ELR (cell line): ENCODE measurements at places on chromosomes 1 and 21.

DNA sequence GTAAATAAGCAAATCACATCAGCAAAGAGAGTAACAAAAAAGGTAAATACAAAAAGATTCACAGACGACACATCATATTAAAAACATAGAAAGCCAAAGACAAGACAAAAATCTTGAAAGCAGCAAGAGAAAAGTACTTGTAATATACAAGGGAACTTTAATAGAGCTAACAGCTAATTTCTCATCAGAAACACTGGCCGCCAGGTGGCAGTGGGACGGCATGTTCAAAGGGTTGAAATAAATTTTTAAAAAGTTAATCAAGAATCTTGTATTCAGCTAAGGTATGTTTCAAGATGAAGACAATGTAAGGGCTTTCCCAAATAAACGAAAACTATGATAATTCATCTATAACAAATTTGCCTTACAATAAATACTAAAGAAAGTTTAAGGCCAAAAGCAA, 358.1 kb downstream of the LRRIQ3 start:
- DNase-seq: peak; percentile 29

DNA sequence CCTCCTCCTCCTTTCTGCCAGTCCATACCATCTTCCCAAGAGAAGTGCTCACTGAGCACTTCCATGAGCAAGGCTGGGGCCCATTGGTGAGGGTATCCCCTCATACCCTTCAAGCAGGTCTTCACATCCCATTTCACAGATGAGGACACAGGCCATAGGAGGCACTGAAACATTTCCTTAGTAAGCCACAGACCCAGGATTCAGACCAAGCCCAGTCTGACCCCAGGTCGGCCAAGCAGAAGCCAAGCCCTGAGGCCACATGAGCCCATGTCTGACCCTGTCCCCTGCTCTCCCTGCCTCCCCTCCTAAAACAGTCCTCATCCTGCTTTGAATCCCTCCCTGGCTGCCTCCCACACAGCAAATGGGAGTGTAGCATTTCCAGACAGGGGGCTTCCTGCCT, 146.2 kb downstream of the ZSCAN20 start:
- no peak for DNase-seq

DNA sequence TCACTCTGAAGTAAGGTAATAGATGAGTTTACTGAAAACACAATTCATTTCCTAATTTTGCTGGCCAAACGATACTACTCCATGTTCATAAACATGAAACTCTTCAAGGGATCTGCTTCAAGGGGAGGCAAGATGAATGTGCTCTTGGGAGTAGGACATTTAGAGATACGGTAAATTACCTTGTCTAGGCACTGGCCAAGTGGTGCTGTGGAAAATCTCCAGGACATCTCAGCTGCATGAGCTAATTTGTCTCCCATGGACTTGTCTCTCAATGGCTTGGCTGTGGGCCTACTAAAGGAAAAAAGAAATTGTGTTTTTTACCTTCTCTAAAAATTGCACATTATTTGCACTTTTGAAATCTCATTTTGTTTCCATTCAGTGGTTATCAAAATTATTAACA, 780.6 kb downstream of the LTN1 start:
- DNase-seq: no peak

DNA sequence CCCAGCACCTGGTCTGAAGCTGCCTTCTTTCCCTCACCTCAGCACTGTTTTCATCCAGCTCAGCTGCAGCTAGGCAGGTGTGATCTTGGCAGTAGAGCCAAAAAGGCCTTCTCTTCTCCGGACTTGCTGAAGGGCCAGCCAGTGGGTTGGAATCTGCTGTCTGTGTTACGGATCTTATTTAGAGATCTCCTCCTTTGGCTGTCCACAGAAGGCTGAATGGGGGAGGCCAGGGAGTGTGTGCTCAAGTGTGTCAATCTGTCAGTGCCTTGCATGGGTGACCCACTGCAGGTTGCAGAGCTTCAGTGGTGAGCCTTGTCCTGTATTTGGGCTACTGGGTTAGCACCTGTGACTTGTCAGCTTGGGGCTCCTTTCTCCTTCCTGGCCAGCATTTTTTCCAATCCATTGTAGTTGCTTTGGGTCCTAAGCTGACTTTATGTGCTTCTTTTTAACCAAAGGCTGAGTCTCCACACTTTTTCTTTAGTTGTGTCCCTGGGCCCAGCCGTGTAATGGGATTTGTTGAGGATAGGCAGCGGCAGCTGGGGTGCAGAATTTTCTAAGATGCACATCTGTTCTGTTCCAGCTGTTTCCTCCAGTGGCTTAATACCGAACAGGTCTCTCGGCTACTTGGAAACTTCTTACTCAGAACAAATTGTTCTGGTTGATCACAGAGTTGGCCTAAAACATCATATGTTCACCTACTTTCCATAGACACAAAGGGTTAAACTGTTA, 126.8 kb downstream of the PEX14 start:
- DNase-seq: no peak

GRCh38 chr1:185441605-185442004, 124.6 kb upstream of the IVNS1ABP start:
- DNase-seq: peak; percentile 89

DNA sequence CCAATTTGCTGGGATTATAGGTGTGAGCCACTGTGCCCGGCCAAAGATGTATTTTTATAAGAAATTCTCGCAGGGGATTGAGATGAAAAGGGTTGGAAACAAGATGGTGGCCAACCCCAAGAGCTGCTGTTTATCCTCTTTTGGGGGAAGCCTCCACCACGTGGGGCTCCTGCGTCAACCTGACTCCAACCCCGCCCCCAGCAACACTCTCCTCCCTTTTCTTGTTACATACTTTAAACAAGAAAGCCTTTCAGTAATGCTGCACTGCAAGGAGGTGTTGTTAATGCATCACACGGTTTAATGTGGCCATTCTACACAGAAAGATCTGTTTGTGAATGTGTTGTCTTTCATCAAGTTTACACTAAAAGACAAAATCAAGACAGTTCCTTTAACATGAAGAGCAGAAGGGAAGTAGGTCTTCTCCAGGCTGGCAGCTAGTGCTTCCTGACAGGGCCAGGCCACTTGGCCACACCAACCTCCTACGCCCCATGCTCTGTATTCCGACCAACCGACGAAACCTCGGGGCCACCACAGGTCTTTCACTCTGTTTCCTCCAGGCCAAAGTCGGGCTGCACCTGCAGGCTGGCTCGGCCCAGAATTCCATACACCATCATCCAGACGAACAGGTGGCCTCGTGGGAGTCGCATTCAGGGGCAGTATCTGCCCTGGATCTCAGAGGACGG, 25.9 kb downstream of the C2CD2 start:
- DNase-seq: no peak

- DNase-seq: peak; percentile 18
Observed at GRCh38 chr1:54577612-54578011, 29.6 kb downstream of the ACOT11 start.

- peak; percentile 82 for DNase-seq
Observed at GRCh38 chr1:209542585-209542984, 40.9 kb upstream of the CAMK1G start.

GRCh38 chr1:114003431-114003830, 24.2 kb downstream of the OLFML3 start:
- no peak for DNase-seq

GRCh38 chr1:184980726-184981125, 6.4 kb upstream of the NIBAN1 start:
- DNase-seq: no peak

- DNase-seq: no peak
Observed at GRCh38 chr1:222347627-222348026, 200.3 kb downstream of the HHIPL2 start.

GRCh38 chr1:21648791-21649190, 20.4 kb downstream of the RAP1GAP start:
- DNase-seq: no peak

GRCh38 chr1:199272139-199272544, 633.3 kb downstream of the PTPRC start:
- no peak for DNase-seq

GRCh38 chr1:12152113-12152891, 14.5 kb upstream of the TNFRSF1B start:
- no peak for DNase-seq

DNA sequence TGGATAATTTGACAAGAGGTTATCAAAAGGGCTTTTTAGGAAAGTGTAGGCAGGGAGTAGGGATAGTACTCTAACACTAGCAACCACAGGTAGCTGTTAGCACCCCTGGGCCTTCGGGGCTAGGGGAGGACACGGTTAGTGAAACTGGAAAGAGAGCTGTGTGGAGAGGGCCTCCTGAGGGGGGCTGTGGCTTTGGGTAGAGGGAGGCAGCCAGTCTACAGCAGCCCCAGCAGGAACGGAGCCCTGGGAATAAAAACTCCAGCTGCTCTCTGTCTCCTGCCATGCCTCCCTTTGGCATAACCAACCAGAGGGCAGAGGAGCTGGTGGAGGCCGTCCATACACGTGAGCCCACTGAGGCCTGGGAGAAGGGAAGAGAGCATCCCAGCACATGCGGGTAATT, 223.2 kb downstream of the FOXD2 start:
- DNase-seq: no peak

DNA sequence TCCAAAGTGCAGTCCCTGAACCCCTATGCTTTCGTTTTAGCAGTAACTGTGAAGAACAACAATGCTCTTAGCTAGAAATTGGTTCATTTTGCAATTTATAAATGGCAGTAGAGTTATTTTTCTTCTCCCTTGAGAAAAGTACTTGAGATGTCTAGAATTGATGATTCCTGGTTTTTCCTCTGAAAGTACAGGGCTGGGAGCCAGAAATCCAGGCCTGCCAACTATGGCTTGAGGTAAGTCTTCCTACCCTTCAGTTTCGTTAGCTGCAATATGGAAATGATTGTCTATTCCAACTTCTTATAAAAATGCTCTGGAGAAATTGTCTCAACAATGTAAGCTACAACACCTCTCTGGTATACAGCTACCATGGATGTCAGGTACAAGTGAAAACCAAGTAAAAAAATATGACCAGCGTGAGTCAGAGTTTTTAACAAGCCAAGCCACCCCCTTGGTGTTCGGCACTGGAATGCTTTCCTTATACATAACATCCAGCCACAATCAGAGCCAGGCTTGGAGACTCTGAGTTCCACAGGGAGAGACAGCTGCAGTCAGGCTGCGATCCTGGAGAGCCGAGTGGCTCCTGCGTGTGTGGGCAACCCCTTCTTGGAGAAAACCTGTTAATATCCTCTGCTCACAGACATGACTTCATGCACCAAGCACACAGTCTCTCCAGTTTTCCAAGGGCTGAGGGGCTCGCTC, 22.0 kb downstream of the TSPAN2 start:
- DNase-seq: peak; percentile 54

DNA sequence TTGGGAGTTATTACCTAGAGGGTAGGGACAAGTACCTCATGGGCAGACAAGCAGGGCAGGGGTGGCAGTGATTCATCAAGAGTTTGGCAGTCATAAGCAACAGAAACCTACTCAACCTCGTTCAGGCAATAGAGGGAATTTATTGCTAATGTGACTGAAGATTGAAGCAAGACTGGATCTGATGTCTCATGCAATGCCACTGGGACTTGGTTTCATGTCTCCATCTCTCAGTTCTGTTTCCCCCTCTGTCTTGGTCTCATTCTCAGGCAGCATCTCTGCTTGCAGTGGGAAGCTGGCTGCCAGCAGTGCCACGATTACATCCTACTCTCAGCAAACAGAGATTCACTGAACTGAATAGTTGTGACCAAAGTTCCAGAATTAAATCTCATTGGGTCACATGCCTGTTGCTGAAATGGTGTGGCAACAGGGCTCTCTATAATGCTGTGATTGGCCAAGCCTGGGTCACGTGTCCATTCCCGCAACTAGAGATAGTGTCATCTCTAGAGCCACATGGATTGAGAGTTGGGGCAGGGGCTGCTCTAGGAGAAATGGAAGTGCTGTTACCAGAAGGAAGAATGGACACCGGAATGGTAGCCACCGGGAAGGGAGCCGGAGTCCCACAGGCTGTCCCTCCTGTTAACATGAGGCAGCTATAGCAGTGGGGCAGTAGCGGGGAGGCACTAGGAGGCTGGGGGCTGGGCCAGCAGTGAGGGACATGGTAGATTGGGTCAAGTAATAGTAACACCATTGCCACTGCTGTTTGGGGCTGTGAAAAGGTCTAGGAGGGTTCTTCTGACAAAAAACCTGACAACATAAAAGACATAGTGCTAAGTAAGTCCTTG, 3.9 kb upstream of the CDC42 start:
- DNase-seq: peak; percentile 11

- no peak for DNase-seq
Observed at GRCh38 chr1:198272492-198272891, 115.7 kb downstream of the NEK7 start.

GRCh38 chr1:40014812-40015594, 25.5 kb upstream of the CAP1 start:
- peak; percentile 98 for DNase-seq

GRCh38 chr1:57854436-57854835, 430.6 kb upstream of the DAB1 start:
- DNase-seq: no peak

GRCh38 chr1:22317231-22317919, 134.3 kb upstream of the ZBTB40 start:
- peak; percentile 34 for DNase-seq

- DNase-seq: no peak
Observed at GRCh38 chr1:18899363-18900049, 2.8 kb downstream of the ALDH4A1 start.

DNA sequence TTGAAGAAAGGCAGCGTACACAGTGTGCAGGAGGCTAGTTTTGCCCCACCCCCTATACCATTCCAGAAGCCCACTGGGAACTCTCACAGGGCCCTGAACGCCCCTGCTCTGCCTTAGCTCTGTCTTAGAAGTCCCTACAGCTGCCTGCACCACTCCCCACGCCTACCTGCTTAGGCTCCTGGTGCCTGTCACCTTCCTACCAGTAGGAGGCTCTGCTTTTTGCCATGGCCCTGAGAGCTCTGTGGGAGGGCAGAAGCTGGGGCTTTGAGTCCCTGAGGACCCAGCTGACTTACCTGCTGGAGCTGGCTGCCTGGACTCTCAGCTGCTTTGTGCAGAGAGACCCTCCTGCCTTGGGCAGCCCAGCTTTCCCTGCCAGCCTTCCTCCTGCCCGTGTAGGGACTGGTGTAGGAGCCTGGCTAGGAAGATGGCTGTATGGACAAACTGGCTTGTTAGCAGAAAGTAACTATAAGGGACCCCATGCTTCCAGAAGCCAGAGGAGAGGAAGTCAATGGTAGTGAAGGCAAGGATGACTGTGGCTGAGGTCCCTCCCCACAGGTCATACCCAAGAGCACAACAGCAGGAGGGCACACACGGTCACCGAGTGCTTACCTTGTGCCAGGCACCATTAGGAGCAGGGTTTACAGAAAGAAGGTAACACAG, 9.8 kb upstream of the CELSR2 start:
- DNase-seq: peak; percentile 64

DNA sequence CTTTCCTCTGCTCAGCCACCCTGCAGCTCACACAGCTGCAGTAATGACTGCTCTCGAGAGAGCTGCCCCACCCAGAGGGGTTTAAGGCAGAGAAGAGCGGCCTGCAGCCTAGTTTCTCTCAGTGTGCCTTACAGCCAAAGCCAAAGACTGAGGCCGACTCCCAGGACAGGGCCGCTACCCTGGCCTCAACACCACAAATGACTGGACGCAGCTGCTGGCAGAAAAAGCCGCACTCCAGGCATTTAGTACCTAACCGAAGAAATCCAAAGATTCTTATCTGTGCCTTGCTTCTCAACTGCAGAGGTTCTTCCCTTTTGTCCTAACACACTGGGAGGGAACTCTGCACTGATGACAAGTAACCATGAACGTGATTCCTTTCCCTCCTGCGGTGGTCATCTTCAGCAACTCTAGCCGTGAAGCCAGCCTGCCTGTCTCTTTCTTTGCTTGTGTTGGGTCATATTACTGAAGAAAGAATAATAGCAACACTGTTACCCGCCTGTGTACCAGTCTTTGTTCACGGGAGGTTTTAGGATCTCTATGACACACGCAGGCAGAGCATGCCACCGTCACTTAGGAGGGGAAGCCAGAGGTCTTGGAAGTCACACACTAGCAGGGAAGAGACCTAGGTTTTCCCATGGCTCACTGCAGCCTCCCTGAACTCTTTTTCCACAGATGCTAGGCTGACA, 202.7 kb downstream of the RHOU start:
- DNase-seq: no peak
